ENCODE measurements at places on chromosomes 2 and 18. TPM values are rescaled to one million over a fixed set of nuclear protein-coding genes. Genes with fewer than 3 reads are reported as not detected.
A peak's percentile ranks its signal among the peaks of the same experiment; 100 is the strongest.

- DNase-seq = no peak
These were observed 4.0 kb downstream of the TSGA10 start for GRCh38 chr2:99150706-99151105.

DNA sequence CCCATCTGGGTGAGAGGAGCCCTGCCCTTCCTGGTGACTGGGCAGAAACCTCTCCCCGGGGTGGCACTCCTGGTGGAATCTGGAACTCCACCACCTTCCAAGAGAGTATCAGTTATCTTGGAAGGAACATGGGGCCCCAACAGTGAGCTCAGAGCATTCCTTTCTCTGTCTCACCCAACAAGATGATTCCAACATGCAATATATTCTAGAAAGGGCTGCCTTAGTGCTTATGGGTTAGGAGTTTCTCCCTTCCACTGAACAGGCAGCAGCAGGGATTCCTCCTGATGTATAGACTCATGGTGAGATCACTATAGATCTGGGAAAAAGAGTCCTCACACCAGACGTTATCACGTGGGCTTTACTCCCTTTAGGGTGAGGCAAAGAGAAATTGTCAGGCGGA lies 147.1 kb downstream of the COL4A4 start:
- DNase-seq = no peak

DNA sequence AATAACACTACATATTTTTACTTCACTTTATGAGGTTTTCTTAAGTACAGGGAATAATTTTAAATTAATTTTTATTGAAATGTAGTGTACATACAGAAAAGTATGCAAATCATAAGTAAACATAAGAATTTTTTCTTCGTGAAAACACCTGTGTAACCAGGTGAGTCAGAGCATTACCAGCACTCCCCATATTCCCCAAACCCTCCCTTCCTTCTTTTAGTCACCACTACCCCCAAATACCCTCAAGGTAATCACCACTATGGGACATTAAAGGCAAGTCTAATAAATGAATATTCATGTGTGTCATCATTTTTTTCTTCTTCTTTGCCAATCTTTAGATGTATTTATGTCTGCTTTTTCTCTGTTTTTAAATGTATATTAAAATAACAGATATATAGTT lies 139.9 kb upstream of the LTBP1 start:
- DNase-seq = no peak

- no peak for DNase-seq
These were observed 14.4 kb upstream of the UGGT1 start for GRCh38 chr2:128076461-128077106.

DNA sequence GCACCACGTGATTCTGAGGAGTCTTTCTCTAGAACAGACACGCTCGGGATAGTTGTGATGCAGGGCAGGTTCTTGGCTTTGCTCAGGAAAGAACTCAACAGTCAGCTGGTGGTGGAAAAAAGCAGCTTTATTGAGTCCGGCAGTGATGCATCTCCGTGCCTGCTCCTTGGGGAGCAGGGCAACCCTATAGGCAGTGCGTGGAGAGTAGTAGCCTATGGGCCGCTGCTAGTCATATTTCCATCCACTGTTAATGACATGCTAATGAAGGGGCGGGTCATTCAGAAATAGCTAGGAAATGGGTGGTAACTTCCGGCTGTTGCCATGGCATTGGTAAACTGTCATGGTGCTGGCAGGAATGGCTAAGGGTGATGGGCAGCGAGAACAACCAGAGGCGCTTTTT lies 11.6 kb upstream of the ACKR3 start:
- DNase-seq = no peak

- DNase-seq = no peak
These were observed 149.1 kb upstream of the CTAGE1 start for GRCh38 chr18:22566703-22567420.

- no peak for DNase-seq
These were observed 100.5 kb downstream of the SPOPL start for GRCh38 chr2:138602166-138602460.

- DNase-seq = no peak
These were observed 107.2 kb upstream of the L3MBTL4 start for GRCh38 chr18:6521803-6522418.

DNA sequence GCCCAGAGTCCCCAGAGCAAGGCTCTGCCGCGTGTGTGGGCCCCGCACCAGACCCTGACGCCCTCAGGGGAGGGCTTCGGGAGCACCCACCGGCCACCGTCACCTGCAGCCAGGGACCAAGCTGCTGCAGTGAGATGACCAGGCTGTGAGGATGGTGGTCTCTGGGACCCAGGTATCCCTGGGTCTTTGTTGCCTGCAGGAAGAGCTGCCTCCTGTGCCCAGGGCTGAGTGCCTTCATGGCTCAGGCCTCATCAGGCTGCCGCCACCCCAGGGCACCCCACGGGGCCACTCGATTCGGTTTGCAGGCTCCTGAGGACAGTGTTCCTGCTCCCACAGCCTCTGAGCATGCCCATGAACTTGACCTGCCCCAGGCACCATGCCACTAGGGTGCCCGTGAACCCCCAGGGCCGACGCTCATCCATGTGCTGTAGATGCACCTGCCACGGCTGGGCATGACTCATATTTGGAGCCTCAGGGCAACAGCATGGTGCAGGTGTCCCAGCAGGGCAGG lies 109.8 kb downstream of the FAM210A start:
- DNase-seq = peak; percentile 58

- no peak for DNase-seq
These were observed 1378.1 kb upstream of the NXPH2 start for GRCh38 chr2:140158259-140158658.

DNA sequence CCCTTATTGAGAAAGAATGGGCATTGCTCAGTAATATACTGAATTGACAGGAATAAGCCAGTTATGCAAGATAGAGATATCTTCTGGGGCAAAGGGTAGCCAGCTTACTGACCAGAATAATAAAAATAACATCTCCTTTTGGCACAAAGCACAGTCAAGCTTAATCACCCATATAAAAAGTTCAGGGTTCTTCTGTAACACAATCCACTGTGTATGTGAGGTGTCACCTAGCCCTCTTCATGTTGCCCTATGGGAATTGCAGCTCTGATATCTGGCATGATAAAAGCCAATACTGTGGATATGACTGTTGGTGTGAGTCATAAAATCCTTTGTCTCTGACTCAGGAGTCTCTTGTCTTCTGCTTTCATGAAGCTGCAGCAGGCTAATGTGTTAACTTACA lies 90.8 kb downstream of the DSEL start:
- no peak for DNase-seq

DNA sequence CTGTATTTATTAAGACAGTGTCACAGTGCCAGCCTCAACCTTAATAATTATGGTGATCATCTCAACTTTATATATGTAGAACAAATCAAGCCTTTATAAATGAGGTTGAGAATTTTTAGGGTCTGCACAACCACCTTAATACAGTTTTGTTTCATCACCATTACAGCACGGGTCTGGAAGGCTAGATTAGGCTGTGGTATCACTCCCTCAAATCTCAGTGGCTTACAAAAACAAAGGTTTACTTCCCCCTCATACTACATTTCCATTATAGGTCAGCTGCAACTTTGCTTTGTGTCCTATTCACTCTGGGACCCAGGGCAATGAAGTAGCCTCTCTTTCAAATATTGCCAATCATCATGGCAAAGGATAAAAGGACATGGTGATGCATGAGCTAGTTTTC lies 23.3 kb upstream of the USP14 start:
- DNase-seq = no peak

DNA sequence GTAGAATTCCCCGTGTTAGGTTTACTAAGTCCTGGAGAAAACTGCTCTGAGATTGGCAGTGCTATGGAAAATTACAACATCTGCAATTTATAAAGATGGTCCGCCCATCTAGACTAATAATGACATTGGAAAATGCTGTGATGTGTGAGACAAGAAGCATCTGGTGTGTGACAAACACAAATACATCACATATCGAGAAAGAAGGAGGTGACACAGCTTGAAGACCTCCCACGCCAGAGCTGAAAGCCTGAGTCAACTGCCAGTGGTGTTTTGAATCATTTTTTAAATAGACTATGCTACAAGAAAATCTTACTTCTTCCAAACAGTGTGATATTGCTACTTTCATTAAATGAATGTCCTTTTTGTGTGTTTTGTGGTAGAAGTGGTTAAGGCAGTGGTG lies 8.6 kb upstream of the ANO7 start:
- DNase-seq = no peak

DNA sequence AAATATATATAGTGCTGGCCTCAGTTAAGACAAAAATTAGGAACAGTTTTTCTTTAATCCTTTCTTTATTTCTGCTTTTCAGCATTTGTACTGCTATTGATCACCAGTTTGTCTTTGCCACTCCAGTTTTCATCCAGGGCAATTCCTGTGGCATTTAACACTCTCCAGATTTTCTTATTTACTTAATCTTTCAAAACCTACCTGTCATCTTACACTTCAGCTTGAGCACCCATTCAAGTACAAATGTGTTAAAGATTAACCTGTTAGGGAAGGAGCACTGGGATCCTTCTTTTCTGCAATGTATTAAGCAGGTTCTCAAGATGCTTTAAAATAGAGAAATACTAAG lies 101.8 kb upstream of the SCN1A start:
- no peak for DNase-seq

DNA sequence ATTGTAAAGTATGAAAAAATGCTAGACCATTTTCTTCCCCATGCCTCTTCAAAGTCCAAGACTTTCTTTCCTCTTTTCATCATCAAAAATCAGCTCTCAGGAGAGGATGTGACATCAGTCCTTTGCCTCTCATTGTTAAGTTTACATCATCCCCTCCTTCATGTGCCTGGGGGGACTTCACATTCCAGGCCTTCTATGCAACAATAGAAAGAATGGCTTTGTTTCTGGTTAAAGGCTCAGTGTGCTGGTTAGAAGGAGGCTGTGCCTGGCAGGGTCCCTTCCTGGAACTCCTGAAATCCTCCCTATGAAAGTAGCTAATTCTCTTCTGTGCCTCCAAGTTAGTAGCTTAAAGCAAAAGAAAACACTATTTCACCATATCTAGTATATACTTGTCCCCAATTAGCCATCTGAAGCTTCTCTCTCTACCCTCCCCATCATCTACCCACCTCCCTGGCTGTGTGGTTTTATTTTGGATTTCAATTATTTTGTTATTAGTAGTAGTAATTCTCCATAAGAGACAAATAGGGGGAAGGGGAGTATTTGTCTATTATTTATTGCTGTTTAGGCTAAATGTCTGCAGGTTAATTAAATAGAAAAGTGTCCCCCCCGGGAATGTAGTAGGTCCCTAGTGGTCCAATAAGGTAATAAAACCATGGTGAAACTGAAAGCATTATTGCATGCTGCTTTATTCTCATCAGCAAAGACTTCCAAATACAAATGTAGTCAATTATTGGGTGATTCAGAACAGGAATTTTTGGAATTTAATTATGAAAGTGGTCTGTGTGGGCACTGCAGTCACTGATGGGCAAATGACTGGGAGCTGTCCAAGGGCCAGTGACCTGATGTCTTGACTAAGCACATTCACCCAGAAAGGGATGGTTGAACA lies 69.0 kb downstream of the CPO start:
- no peak for DNase-seq

GRCh38 chr2:1638281-1638860 lies 105.9 kb downstream of the PXDN start:
- no peak for DNase-seq

RUFY4 gene
- not detected for total RNA-seq

CDH19 gene
- total RNA-seq = 25.1 TPM

CNDP1 gene
- total RNA-seq = not detected

CAPN14 gene
- 0.35 TPM for total RNA-seq

EN1 gene
- total RNA-seq = not detected

CIB4 gene
- not detected for total RNA-seq

All from Right ventricle myocardium inferior (tissue), 1 donor.